ENCODE measurements at places on chromosomes 12 and 14. TPM values are rescaled to one million over a fixed set of nuclear protein-coding genes. Genes with fewer than 3 reads are reported as not detected.

The CLEC2A gene
- total RNA-seq: not detected

The OASL gene
- 0.75 TPM for total RNA-seq

The TMPRSS12 gene
- not detected for total RNA-seq

The TMEM119 gene
- total RNA-seq: 5.4 TPM

The TRIM9 gene
- total RNA-seq: 0.66 TPM

Data from esophagus muscularis mucosa (tissue), 4 donors.